Kidney glomerular epithelial cell (primary cell): ENCODE measurements at places on chromosomes 16 and 17.
A peak's percentile ranks its signal among the peaks of the same experiment; 100 is the strongest.

DNA sequence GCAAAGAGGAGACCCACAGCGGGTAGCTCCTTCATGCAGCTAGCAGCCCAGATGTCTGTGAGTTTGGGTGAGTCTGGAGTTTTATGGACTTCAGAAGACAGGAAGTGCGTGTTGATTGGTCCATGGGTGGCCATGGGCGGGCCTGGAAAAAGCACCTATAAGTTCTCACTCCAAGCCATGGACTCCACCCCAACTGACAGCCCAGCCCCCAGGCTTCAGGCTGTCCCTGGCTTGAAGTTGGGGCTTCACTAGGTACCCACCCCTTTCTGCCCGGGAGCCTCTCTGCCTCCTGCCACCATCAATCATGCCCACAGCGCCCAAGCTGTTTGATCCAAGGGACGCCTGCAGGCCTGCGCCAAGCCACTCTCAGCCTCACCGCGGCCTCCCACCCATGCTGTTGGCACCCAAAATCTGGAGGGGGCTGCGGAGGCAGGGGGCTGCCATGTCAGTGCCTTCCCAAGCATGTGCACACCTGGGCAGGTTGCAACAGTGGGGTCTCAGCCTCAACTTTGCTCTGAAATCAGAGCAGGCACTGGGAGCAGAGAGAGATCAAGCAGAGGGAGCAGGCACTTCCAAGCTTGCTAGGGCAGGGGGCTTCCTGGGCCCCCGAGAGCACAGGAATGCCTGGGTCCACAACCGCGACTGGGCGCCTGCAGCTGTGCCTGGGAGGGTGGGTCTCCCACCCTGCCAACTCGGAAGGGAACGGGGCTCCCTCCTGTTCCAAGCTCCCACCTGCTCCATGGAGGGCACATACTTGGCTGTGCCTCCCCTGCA, 1503.7 kb downstream of the CDH11 start:
- peak; percentile 63 for DNase-seq

DNA sequence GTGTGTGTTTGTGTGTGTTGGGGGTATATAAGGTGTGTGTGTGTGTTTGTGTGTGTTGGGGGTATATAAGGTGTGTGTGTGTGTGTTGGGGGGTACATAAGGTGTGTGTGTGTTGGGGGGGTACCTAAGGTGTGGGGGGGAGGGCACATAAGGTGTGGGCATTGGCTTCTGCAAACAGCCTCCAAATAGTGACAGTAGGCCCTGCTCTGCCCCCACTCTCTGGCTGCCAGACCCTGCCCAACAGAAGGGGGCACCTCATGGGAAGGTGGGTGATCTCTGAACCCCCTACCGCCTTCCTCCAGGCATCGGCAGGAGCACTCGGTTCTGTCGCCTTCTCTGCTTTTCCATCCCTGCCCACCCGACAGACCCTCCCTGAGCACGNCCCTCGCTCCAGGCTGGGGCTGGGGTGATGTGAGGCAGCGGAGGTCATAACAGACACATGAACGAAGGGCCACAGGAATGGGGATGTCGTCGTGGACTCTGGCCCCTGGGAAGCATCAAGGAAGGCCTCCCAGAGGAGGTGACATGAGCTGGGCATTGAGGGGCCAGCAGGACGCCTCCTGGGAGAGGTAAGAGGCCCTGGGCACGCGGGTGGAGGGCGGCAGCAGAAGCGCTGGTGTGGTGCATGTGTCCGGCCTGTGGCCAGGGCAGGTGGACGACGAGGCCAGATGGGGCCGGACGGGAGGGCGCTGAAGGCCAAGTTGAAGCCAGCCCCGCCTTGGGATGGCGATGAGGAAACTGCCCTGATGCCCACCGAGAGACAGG, 136.6 kb upstream of the RPH3AL start:
- DNase-seq: no peak

DNA sequence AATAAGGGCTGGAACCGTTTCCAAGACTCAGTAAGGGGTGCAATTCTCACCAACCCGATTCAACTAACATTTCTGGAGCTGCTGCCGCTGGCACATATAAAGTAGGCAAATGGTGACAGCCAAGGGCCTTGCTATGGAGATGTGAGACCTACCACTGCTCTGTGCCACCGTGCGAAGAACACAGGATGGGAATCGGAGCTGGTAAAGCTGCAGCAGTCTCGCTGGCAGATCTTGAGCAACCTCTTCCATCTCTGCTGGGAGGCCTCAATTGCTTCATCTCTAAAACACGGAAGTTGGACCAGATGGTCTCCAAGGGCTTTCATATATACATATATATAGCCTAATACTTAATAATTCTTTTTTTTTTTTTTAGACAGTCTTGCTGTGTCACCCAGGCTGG, 128.9 kb upstream of the RCVRN start:
- DNase-seq: no peak

GRCh38 chr16:23556881-23557778, at the start of the genes EARS2 and UBFD1:
Gene EARS2 (minus strand): TSS chr16:23557350. CDS start chr16:23557343, 7 bp downstream.
Gene UBFD1 (plus strand): TSS chr16:23557727. CDS start chr16:23557743, 16 bp downstream.
- DNase-seq: peak; percentile 95

DNA sequence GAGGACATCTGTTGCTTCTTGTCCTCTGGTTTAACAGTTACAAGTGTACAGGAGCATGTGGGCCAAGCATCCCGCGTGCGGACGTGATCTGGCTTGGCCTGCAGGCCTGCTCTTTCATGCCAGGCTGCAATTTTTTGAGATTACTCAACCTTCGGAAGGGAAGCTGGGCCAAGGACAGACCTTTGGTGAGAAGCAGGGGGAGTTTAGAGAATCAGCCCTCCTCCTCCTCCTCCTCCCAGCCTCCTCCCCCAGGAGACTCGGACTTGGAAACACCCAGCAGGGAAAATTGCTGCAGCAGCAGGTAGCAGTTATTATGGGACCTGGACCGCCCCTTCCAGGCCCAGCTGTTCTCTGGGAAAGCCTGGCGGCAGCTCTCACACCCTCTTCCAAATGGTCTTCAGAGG, 5.1 kb upstream of the KLHL36 start:
- peak; percentile 72 for DNase-seq

DNA sequence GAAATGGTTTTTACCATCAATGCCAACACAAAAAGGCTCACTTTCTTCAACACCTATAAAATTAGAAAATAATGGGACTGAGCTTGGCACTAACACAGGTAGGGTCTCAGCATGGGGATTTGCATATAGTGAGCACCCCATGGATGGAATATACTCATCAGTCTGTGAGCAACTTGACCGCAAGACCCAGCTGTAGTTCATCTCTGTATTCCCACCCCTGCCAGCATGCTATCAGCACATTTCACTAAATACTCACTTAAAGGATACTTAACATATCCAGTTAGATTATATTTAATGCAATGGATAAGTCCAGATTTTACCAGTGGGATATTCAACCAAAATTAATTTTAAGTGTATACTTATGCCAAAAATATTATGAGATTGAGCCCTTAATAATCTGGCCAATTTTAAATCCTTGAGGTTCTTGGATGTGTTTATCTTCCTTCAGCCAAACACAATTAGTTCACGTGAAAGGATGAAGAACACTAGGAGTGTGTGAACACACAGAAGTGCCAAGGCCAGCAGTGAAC, 66.7 kb downstream of the C16orf95 start:
- no peak for DNase-seq

- no peak for DNase-seq
Observed at GRCh38 chr17:45777388-45777787, 6.7 kb upstream of the CRHR1 start.

GRCh38 chr16:57651344-57652333, 16.5 kb upstream of the ADGRG3 start:
- DNase-seq: no peak
